Urothelium cell line (cell line): ENCODE measurements at places on chromosomes 3 and 15.

DNA sequence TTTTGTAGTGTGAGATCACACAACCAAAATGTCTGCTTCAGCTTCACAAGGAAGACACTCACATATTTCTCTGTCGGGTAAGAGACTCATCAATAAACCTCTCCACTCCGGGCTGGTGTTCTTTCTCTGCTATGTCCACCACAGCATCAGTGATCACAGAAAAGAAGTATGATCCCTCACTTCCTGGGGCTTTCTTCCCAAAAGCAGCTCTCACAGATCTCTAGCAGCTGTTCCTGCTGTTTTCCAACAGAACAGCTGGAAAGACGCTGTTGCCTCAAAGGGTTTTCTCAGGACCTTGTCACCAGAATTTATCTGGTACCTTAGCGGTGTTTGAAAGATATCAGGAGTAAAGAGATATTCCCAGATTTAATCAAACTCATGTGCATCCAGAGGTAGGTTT lies 46.4 kb downstream of the GATM start:
- no peak for DNase-seq

- DNase-seq: no peak
Measured at GRCh38 chr3:53726643-53727042, 119.6 kb downstream of the CHDH start.

DNA sequence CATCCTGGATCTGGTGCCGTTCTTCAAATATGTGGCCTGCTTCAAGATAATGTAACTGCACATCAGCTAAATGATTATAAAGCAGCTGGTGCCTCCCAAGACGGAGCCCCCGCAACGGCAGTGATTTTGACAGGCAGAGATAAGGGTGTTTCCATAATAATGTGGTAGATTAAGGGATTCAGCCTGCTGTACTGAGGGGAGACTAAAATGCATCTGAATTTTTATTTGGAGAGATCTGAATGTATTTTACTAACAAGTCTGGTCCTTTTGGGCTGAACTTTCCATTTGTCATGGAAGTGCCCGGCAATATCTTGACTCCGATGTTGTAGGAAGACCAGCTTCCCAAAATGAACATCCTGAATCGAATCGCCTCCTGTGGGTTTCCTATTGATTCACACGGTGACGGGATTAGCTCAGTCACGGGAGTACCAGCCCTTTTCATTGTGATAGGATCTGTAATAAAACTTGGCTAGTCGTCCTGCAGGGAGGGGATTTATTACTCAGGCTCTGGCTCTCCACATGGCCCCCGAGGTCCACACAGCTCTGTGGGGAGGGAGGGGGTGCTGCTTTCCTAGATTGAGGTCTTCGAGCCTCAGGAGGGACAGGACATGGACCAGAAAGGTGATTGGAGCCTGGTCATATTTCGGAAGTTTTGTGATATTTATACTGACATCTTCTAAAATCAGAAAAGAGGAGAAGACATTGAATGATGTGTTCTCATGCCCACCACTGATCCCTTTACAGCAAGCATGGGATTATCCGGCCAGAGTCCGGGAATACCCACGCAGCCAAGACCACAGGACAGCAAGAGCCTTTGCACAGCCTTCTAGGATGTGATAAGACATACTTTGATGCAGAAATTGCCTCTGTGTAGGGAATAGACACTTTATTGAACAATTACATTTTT lies 2.5 kb upstream of the PCSK6 start:
- DNase-seq: no peak

GRCh38 chr3:119013951-119014350 lies 20.7 kb downstream of the IGSF11 start:
- DNase-seq: no peak

DNA sequence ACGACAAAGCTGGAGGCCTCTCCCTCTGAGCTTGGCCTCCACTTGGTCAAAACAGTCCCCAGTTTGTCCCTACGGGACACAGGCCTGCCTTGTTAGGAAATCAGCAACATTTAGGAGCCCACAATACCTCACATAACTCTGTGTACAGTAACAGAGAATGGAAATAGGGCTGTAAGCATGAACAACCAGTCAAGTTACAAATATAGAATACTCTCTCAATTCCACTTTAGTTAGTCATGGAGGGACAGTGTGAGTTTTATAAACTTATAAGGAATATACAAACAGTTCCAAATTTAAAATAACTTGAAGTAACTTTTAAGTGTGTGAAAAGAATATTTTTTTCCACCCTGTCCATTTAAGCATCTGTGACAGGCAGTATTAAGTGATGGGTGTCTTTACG lies 129.4 kb downstream of the PGPEP1L start:
- no peak for DNase-seq

- DNase-seq: no peak
Measured at GRCh38 chr15:52663536-52664294, 15.5 kb downstream of the ATOSA start.

DNA sequence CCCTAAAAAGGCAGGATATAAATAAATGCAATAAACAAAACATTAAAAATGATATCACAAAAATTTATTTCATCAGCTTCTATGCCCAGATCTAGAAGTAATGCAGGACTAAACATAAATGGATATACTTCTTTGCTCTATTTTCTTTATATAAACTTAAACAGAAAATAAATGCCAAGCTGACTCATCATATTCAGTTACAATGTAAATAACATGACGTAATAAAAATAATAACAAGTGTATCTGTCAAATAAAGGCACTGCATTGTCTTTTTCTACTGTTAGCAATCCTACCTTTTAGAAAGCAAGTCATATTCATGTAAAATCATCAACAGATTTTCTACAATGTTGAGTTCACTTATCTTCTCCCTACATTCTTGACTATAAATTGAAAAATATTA lies 61.6 kb downstream of the NEK10 start:
- DNase-seq: no peak

DNA sequence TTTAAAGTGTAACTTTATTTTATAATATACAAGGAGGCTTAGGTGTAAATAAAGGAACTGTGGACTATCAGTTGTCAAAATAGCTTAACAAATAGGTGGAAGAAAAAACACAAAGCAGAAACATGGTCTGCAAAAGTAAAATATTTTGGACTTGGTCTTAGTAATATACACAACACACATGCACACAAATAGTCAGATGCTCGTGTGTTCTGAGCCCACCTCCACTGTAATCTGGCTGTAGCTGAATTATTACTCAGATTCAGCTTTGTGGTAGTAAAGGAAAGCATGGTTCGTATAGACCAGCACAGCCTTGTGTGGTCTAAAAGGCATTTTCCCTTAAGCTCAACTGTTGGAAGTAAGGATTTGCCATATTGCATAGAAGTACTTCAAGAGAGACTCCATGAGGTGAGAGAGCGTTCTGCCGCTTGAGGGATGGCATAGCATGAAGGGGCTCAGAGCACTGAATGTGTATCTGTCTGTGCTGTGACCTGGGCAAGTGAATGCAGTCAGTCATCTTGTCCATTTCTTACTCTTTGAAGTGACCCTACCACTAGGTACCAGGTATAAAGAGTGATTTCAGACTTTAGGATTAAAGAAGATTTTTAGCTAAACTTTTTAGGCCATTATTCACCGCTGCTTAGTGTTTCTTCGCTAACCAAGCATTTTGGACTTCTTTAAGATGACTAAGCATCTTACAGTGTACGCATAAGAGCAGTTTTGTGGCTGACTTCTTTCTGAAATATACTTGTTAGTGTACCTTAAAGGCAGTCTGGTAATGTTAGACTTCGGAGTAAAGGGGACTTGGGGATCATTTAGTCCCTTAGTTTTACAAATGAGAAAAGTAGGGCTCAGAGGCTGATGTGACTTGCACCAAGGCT lies 15.2 kb downstream of the TPM1 start:
- no peak for DNase-seq

- DNase-seq: peak; percentile 66
Measured at GRCh38 chr15:88166082-88166993, 90.2 kb downstream of the NTRK3 start.

DNA sequence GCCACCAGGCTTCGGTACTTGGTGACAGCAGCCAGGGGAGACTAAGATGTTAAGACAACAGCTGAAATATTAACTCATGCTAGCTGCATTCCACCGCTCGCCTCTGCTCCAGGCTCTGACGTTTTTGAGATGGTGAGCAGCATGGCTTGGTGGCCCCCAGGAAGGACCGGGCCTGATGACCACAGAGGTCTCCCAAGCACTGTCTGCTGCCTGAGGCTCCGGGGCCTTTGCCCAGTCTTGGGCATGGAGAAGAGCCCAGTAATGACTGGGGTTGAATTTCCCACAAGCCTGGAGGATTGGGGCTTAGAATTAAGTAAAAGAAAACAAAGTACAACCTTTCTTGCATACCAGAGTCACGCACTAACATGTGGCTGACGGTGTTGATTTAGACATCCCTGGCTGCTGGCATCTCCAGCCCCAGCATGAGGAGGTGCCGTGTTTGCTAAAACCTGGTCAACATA lies 243.6 kb upstream of the LYSMD4 start:
- DNase-seq: no peak

- DNase-seq: no peak
Measured at GRCh38 chr3:153130312-153130977, 31.6 kb upstream of the RAP2B start.

DNA sequence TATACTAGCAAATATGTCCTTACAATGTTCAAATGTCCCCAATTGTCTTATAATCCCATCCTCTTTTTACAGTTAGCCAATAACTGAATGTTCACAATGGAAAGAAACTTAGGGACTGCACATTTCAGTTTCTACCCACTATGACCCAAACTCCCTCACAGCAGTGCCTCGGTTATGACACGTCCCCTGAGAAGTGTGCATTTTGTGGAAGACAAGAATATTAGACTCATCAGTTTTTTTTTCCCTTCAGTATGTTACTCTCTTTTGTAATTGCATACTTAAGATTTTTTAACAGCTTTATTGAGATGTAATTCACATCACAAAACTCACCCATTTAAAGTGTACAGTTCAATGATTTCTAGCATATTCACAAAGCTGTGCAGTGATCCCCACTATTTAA lies 64.8 kb downstream of the IGF2BP2 start:
- DNase-seq: no peak

- DNase-seq: no peak
Measured at GRCh38 chr3:126692858-126693257, 11.2 kb upstream of the CHCHD6 start.

- DNase-seq: peak; percentile 10
Measured at GRCh38 chr3:151537726-151538125, 76.9 kb upstream of the IGSF10 start.

DNA sequence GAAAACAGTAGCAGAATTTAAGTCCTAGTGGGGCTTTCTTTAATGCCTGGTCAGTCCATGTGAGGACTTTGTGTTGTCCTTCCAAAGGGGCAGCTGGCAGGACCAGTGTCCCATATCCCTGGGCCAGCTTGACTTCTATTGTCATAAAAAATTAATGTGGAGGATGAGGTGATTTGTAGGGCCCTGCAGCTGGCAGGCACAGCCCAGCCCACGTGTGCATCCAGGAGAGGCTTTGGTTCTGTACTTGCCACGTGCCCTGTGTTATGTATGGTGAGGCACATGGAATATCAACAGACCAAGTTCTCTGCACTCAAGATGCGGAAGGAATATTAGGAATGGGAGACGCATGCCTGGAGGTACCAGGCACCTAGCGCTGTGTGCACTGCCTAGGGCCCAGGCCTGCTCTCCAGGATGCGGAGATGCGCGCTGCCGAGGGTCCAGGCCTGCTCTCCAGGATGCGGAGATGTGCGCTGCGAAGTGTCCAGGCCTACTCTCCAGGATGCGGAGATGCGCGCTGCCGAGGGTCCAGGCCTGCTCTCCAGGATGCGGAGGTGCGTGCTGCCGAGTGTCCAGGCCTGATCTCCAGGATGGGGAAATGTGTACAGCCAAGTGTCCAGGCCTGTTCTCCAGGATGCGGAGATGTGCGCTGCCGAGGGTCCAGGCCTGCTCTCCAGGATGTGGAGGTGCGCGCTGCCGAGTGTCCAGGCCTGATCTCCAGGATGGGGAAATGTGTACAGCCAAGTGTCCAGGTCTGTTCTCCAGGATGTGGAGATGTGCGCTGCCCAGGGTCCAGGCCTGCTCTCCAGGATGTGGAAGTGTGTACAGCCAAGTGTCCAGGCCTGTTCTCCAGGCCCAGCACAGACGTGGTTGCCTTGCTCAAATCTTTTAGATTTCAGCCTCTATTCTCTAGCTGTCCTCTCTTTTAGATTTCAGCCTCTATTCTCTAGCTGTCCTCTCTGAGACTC lies 183.3 kb upstream of the ROPN1 start:
- no peak for DNase-seq

GRCh38 chr3:36813305-36813704 lies 49.0 kb upstream of the DCLK3 start:
- no peak for DNase-seq
